Activated CD4-positive, alpha-beta T cell treated with anti-CD3 and anti-CD28 coated beads for 36 hours (primary cell): ENCODE measurements at places on chromosomes 3 and 15.
A peak's percentile ranks its signal among the peaks of the same experiment; 100 is the strongest.

GRCh38 chr3:145983101-145983500, 177.9 kb downstream of the PLOD2 start:
- DNase-seq = no peak

GRCh38 chr3:194218646-194219453, 82.9 kb downstream of the HES1 start:
- DNase-seq = no peak

DNA sequence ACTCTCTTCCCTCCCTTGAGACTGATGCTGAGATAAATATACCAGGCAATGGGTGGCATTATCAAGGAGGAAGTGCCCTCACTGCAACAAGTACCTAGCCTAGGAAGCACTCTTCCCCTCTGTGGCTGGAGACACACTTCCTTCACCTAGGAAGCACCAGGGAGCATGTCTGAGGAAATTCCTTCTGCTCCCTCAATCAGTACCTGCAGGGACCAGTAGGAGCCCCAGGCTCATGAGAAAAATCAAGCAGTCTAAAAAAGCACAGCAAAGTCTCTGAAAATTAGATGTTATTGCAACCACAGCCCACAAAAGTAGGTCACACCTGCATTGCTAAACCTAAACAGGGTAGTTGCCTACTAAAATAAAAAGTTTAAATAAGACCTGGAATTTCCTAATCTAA, 78.2 kb upstream of the TRPM1 start:
- DNase-seq = no peak

GRCh38 chr3:18575573-18575972, 150.4 kb upstream of the SATB1 start:
- no peak for DNase-seq

- no peak for DNase-seq
These were observed 294.8 kb downstream of the PLCL2 start for GRCh38 chr3:17179381-17180205.

- DNase-seq = no peak
These were observed 42.7 kb downstream of the ESYT3 start for GRCh38 chr3:138477120-138477519.

GRCh38 chr3:99681512-99681911, 43.1 kb downstream of the COL8A1 start:
- no peak for DNase-seq

- DNase-seq = peak; percentile 59
These were observed 105.0 kb upstream of the ICE2 start for GRCh38 chr15:60583946-60584345.

- peak; percentile 94 for DNase-seq
These were observed at the start of gene TOPBP1 for GRCh38 chr3:133661454-133662277. Gene TOPBP1, minus strand, starts transcription at chr3:133661941. Its CDS starts 814 bp downstream, at chr3:133661127.

- DNase-seq = no peak
These were observed 901.1 kb downstream of the TBL1XR1 start for GRCh38 chr3:176296066-176296597.

DNA sequence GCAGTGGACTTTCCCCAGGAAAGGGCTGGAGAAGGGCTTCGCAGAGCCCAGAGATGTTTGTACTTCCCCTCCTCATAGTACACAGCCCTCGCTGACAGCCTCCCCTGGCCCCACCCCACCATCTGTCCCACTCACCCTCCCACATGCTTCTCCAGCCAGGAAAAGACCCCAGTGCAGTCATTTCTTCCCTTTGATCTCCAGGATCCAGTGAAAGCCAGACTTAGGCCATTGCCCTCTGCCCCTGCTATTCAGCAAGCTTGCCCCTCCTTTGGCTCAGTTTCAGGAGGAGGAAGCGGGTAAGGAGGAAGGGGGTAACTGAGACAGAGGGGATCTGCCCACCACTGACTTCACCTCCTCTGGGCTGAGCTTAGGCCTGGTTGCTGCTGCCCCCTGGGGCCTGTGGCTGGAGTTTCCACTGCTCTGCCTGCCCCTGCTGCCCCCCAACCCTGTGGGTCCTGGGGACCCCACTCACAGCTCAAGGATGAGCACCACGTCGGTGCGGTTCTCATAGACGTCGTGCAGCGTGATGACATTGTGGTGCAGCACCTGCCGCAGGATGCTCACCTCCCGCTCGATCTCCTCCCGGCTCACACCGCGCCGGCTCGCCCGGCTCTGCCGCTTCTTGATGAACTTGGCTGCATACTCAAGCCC, 63.1 kb downstream of the DAPK2 start:
- no peak for DNase-seq

DNA sequence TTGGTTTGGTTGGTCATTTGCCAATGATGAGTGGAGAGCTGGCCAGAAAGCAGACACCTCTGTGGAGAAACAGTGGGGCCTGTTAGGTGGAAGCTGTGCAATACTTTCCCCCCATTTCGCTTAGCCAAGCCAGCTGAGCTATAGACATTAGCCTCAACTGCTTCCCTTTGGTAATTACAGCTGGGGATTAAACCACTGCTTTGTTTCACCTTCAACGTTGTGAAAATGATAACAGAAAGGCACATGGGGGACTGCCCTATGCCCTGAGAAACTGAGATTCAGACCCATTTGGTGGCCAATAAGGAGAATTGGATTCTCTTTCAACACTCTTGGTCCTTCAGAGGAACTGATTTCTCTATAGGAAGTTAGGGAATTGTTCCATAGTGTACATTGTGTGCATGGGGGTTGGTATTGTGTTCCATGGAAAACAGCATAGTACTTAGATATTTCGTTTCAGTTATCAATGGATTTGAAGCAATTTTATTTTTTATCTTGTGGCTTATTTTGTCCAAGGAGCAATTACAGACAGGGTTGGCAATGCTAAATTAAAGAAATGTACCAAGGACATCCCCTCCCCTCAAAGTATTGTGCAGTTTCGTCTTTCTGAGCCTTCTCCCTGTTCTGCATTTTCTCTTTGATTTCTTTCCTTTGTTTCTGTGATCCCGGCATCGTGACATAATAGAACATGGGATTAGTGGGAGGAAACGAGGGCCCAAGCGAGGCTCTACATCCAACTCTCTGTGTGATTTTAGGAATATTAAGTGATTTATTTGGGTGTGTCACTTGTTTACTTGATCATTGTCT, 194.3 kb downstream of the FNDC3B start:
- no peak for DNase-seq

GRCh38 chr3:113626503-113627371, 69.7 kb downstream of the USF3 start:
- DNase-seq = peak; percentile 39

DNA sequence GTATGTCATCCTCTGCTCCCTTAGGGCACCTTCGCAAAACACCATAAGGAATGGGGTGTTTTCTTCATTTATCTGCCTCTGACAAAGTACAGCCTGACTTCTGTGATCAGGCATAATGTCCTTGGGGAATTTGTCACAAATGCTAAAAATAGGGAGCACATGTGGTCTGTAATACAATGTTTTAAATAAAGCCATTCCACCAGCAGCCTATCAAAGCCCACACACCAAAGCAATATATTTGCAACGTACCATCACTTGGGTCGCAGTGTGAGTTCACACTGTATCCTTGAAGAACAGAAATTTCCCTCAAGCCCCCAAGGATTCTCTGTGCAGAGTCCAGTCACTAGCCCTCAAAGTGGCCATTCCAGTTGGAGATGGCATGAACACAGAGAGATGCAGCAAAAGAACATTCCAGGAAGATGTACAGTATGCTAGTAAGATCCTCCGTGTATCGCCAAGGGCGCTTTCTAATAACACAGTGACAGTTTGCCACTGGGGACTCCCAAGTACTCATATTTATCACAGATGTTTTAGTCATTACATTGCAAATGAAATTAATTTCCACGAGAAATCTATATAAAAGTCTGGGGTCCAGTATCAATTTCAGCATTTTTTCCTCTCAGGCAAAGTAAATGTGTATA, 246.7 kb downstream of the MCTP2 start:
- no peak for DNase-seq

DNA sequence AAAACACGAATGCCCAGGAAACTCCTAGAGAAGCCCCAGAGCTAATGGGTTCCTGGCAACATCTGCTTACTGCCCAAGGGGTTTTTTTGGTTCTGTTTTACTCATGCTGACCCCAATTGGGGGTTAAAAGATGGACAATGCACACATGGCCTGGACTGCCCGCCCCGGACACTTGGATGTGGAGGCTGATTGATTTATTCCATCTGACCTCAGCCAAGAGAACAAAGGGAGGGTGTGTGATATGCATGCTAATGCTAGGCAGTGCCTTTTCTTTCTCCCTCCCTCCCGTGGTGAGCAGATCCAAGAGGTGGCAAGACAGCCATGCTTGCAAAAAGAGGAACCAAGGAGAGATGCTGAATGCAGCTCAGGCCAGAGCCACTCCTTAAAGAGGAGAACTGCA, 3.3 kb upstream of the LRTM1 start:
- no peak for DNase-seq

GRCh38 chr15:52221730-52222129, 30.5 kb upstream of the GNB5 start:
- no peak for DNase-seq
